ENCODE measurements at places on chromosomes 11 and 22.

- DNase-seq: no peak
Observed at GRCh38 chr22:44451016-44451415, 47.0 kb downstream of the RTL6 start.

GRCh38 chr11:86204356-86204755 is 40.2 kb upstream of the EED start:
- no peak for DNase-seq

GRCh38 chr11:17343257-17343656 is 8.3 kb upstream of the NCR3LG1 start:
- DNase-seq: no peak

DNA sequence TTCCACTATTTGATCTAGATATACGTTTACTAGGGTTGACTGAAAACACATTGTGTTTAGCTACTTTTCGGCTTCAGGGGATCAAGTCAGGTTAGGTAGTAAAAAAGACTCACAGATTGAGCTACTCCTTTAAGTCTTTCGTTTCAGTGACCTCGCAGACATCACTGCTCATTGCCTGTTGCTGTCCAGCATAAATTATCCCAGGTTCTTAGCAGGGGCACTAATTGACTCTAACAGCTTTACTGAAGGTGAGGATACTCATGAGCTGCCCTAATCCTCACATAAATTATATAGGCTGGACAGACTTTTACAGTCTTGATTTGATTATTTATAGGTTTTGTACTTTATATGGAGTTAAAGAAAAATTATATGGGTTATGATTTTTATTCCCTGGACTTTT is 3.7 kb downstream of the CARD18 start:
- DNase-seq: no peak

GRCh38 chr11:47617417-47617809 is 23.2 kb upstream of the C1QTNF4 start:
- DNase-seq: no peak

- DNase-seq: no peak
Observed at GRCh38 chr22:42188808-42189447, 58.3 kb upstream of the CYP2D6 start.

Data from ovary (tissue), 10 donors.